Right lung (tissue), 10 donors: ENCODE measurements at places on chromosomes 2 and 18. TPM values are rescaled to one million over a fixed set of nuclear protein-coding genes. Genes with fewer than 3 reads are reported as not detected.

DNA sequence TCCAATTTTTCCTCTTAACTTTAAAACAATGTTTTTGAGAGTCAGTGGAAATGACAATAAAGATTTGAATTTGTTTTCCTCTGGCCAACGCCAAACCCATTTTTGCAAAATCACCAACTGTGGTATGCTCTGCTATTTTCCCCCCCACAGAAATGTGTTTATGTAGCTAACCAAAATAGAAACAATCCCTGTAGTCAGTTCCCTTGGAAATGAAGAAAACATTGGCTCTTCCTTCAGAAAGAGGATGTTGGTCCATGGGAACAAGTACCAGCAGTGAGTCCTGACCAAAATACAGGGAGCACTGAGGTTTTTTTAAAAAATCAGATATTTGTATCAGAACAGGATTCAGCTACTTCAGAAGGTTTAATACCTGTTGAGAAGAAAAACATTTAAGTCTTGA, 65.3 kb downstream of the SLC40A1 start:
- no peak for DNase-seq

DNA sequence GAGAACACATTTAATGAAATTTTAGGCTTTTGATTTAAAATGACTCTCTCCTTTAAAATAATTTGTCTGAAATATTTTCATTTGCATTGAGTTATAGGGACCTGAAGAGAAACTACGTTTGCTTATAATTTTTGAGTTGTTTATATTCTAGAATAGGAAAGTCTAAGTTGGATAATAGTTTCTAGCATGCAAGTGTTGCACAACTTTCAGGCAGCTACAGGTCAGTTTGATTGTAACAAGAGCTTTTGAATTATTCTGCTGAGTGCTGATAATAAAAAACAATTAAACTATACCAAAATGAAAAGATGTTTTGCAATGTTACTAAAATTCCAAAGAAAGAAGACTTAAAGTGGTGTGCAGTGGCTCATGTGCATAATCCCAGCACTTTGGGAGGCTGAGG, 71.0 kb downstream of the PDE1A start:
- no peak for DNase-seq

- DNase-seq, result no peak
These were observed 53.2 kb downstream of the NEB start for GRCh38 chr2:151681051-151681450.

- no peak for DNase-seq
These were observed 18.3 kb downstream of the CLUL1 start for GRCh38 chr18:615092-615521.

- DNase-seq, result peak; percentile 5
These were observed 73.7 kb upstream of the DNAJC10 start for GRCh38 chr2:182642328-182642727.

DNA sequence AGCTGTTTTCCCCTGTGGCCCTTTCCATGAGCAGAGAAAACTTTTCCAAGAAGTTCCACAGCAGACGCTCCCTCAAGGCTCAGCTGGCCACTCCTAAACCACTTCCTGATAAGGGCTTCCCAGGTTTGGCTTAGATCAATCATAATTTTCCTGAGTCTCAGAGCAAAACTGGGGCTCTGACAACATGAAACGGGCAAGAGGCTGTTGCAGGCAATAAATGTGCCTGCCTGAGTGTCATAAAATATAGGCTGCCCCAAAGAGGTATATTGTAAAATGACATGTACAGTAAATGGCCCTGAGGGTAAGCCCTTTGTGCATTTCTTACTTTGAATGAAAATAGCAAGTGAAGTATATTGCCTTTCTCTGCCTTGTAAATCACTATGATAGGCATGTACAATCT, 105.6 kb upstream of the UXS1 start:
- no peak for DNase-seq

DNA sequence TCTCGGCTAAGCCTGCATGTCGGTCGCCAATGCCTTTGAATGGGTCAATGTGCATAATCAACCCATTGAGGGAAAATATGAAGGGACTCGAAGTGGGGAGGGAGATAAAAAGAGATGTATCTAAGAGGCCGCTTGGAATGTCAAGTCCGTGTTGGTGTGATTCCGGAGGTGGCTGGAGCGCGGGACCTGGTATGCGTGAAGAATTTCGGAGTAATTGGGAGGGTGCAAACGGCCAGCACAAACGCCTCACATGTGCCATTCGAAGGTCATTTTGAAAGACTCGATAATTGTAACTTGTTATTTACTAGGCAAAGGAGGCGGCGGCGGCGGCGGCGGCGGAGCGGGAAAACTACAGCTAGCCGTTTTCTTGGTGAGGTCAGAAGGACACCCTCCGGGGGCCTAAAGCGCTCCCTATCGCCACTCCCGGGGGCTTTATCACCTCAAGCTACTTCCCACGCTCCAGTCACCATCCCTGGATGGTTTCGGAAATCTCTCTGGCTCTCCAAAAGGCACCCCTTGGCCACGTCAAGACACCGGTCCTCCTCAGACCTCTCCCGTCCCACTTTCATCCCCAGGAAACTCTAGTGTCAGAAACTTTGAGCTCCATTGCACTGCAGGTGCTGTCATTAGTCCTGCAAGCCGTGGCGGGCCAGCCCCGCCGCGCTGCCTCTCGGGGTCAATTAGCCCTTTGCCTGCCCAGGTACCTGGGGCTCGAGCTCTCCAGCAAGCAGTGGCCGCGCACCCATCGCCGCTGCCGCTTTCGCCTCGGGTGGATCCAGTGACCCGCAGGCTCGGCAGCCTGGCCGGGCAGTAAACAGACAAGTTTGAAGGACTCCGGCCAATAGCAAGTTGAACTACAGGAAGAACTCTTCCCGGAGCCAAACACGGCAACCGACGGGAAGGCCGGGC, 1.5 kb downstream of the ERBB4 start:
- DNase-seq, result no peak

Gene CACNB4
- 4.2 TPM for polyA plus RNA-seq

Gene FOXD4L1
- not detected for polyA plus RNA-seq

GRCh38 chr18:48470484-48471180, 61.4 kb upstream of the ZBTB7C start:
- DNase-seq, result no peak

Gene LRRTM1
- polyA plus RNA-seq, result 2.5 TPM

- DNase-seq, result no peak
These were observed 40.7 kb downstream of the TTC39C start for GRCh38 chr18:24055009-24055804.

Gene SFT2D3
- polyA plus RNA-seq, result not detected
